ENCODE measurements at places on chromosomes 13 and 19.

DNA sequence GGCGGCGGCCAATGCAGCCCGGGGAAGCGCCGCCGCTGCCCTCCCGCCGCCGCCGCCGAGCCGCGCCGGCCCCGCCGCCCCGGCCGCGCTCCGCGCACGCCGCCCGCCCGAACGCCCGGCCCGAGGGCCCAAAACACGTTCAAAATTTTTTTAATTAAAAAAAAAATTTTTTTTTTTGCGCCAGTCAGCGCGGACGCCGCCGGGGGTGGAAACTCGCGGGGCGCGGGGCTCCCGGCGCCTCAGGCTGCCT is 468 bp downstream of the HMGB1 start:
- no peak for DNase-seq

GRCh38 chr13:76630629-76631230 is 255.5 kb downstream of the KCTD12 start:
- no peak for DNase-seq

DNA sequence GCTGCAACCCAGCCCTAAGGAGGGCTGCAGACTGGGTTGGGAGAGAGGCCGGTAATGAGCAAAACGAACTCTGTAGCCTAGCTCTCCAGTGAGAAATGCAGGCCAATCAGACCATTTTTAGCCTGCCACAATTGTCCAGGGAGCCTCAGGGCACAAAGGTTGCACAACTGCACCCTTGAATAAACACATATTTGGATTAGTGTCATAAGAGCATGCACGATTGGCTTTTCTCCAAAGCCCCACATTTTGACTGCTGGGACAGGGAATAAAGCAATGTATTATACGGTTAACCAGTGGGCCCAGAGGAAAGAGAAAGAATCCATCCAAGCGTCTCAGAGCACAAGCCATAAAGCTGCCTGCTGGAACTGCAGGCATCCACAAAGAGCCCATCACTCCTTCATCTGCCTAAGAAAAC is 729.4 kb upstream of the SGCG start:
- DNase-seq: no peak

DNA sequence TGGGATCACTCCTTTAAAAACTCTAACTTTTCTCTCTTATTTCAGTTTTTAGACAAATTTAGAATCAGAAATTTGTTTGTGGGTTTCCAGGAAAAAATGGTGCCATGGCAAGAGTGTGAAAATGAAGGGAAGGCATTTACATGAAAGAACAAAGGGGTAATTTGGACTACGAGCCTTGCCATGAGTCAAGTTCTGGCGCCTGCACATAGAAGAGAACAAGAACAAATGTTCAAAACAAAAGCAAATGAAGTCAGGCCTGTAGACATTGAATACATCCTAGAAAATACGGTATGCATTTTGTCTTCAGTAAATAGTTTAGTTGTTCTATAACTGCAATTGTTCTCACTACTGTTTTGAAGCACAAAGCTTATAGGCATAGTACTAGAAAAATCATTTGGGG is 1390.5 kb downstream of the EFNB2 start:
- no peak for DNase-seq

DNA sequence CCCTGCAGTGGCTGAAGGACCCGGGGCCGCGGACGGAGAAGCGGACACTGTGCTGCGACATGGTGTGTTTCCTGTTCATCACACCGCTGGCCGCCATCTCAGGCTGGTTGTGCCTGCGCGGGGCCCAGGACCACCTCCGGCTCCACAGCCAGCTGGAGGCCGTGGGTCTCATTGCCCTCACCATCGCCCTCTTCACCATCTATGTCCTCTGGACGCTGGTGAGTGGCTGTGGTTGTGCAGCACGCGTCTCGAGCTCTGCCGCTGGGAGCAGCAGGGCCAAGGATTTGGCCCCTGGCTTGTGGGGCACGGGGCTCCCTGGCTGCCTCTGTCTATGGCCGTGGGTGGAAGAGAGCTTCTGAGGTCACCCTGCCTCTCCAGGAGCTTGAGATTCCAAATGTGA is 14.1 kb upstream of the HNRNPM start:
- no peak for DNase-seq

DNA sequence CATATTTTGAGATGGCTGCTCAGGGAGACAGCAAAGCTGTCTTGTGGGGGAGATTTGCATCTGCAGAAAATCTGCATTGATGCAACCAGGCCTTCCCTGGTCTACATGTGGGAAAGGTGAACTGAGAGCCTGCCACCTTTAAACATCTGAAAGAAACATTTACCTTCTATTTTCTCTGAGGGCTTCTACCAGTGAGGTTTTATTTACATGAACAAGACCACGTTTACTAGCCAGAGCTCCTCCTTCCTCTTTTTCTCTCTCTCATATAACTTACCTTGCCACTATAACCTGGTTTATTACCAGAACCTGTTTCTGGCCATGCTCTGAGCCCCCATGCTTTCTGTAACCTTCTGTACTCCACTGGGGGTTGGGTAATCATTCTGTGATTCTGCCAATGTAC is 14.4 kb upstream of the RUBCNL start:
- no peak for DNase-seq

GRCh38 chr19:14479309-14479974 is 4.3 kb upstream of the PTGER1 start:
- DNase-seq: no peak

- DNase-seq: no peak
Observed at GRCh38 chr19:51142119-51142518, at the start of gene SIGLEC7. SIGLEC7 (plus strand) TSS chr19:51142301; CDS start chr19:51142370, 69 bp downstream.

GRCh38 chr19:45638930-45639729 is at the start of gene EML2:
EML2 (minus strand) TSS chr19:45639397; CDS start chr19:45639376, 21 bp downstream.
- DNase-seq: peak; percentile 70

DNA sequence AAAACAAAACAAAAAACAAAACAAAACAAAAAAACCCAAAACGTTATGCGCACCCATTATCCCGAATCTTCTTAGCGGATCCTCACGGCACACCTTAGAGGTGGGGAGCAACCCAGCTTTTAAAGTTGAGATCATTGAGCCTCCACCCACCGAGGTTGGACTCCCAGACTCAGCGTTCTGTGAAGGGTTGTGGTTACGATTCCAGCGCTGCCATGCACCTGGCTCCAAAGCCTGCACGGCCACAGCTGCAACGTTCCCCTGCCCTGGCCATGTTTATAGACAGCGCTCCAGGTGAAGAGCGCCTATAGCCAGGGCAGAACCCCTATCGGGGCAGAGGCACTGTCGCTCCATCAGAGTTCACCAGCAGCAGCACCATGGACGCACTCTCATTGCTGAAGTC is 18.7 kb upstream of the LILRA2 start:
- no peak for DNase-seq

DNA sequence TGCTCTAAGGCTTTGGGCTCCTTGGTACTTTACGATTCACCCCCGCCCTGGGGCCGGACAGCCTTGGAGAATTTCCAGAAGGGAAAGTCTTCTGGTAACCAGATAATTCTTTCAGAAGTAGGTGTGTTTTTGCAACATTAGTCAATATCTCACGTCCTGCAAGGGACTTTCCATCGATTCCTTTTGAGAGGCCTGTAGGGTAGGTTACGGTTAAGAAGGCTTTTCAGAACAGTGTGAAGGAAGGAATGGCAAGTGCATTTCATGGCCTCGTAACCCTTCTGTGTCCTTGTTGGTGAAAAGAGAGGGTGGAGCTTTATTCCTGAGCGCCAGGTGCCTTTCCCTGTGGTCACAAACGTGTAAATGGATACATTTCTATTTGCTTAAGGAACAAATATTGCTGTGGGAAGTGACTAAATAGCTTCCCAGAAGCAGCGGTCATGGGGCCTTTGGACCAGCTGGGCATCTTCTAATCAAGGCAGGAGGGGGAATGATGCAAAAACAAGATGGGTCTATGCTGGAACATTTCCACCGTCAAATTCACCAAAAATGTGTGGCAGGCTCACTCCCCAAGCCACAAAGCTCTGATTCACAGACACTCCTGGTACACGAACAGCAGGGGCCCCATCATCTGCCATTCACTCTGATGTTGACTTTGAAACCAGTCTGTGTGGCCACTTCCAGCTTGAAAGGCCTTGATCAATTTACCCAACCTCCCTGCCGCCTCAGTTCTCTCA is 99.2 kb downstream of the ANKRD10 start:
- DNase-seq: no peak

DNA sequence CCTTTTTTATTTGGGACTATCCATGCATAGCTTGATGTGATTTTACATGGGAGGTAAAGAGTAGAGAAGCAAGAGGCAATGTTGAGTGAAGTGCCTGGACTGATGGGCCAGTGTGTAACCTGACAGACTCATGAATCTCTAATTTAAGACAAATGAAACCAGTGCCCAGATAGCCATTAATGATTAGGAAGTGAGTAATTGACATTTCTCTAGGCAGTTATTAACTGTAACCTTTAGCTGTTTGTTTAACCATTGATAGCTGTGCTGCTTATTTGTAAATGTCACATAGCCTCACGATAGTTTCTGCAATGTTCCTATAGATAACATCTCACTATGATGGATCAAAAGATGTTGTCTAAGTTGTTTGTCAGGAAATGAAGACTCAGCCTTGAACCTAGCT is 1047.5 kb upstream of the SPRY2 start:
- DNase-seq: no peak

GRCh38 chr19:40424637-40425449 is 949 bp downstream of the SERTAD1 start:
- DNase-seq: no peak

DNA sequence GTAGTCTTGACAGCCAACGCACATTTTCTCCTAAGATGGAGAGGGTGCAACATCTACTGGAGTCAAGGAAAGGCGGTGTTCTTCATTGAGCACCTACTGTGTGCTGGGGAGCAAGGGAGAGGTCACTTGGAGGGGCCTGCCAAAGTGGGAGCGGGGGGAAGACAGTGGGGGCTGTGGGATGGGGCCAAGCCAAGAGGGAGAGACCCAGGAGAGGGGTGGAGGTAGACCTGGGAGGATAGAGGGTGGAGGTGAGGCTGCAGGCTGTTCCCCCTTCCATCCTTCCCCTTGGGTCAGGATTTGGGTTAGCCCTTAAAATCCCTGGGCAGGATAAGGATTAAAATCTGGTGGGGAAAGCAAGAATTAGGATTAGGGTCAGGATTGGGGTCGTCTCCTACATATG is 1.7 kb upstream of the PLPP2 start:
- no peak for DNase-seq

DNA sequence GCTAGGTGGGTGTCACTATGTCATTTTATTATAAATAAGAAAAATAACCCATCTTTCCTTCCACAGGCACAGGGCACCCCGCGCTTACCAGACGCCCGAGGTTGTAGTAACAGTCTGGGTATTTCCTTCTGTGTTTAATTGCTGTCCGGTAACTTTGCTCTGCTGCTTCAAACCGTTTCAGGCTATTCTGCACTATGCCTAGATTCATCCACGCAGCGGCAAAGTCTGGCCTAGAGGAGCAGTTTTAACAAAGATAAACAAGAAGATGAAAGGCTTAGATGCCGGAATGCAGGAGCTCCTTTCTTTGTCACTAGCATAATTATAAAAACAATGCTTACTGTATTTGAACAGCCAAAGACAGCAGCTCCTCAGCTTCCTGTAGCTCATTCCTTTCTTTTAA is 36.9 kb upstream of the GGACT start:
- no peak for DNase-seq

DNA sequence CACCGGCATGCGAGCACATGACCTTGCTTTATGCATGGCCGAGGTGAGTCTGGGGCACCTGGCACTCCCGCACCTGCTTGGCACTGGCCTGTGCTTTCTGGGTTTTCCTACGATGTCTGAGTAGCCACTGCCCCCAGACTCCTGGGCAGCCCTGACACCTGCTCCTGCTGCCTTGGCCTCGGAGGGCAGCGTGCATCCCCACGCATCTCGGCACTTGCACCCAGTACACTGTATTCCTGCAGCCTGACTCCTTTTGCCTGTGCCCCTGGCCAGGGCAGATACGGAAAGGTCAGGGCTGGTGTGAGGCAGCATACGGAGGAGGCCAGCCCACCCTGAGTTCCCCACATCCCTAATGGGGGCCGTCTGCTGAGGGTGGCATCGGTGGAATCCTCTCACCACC is 340.6 kb downstream of the TEX29 start:
- no peak for DNase-seq

GRCh38 chr13:40370661-40371060 is 295.8 kb downstream of the FOXO1 start:
- no peak for DNase-seq

GRCh38 chr19:38455031-38455430 is 21.5 kb downstream of the RYR1 start:
- peak; percentile 67 for DNase-seq

GRCh38 chr13:48490241-48490640 is 42.6 kb downstream of the RCBTB2 start:
- no peak for DNase-seq

GRCh38 chr13:109784590-109785140 is 1.7 kb downstream of the IRS2 start:
- DNase-seq: peak; percentile 79

- DNase-seq: peak; percentile 66
Observed at GRCh38 chr13:29594303-29594709, 1.2 kb downstream of the SLC7A1 start.

DNA sequence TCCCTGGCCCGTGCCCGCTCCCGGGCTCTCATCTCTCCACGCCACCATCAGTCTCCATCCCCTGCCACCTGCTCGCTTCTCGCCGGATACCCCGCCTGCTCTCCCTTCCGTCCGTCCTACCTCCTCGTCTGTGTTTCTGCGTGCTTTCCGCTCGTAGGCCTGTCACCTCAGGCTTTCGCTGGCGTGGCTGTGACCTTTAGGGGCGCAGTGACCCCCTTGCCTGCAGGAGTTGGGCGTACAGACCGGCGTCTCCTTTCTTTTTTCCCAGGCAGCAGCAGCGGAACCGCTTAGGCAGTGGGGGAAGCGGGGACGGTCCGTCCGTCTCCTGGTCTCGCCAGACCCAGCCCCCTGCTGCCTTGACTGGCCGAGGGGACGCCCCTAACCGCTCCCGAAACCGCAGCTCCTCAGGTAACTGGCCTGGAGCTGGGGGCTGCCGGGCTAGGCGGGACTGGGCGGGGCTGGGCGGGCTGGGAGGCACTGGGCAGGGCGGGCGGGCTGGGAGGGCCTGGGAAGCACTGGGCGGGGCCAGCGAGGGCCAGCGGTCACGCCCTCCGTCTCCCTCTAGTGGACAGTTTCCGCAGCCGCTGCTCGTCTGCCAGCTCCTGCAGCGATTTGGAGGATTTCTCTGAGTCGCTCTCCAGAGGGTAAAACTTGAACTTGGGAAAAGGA is 6.3 kb downstream of the PGLYRP1 start:
- DNase-seq: peak; percentile 93

DNA sequence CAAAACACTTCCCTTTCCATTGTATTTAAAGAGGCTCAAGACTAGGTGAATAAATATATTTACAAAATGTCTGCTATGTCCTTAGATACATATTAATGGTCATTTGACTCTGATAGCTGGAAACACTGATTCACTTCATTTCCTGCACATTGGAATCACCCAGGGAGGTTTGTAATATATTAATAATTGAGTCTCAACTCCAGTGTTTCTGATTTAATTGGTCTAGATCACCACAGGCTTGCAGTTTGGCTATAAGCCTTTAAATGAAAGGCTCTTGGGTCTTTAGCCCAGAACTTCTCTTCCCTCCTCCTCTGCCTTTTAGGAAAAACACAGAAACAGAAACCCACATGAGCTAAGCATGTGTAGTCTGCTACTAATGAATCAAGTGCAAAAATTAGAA is 378.0 kb downstream of the TBC1D4 start:
- DNase-seq: no peak
